ENCODE measurements at places on chromosomes 3 and 15.

- DNase-seq, result no peak
These were observed 24.8 kb upstream of the OXTR start for GRCh38 chr3:8794247-8794646.

DNA sequence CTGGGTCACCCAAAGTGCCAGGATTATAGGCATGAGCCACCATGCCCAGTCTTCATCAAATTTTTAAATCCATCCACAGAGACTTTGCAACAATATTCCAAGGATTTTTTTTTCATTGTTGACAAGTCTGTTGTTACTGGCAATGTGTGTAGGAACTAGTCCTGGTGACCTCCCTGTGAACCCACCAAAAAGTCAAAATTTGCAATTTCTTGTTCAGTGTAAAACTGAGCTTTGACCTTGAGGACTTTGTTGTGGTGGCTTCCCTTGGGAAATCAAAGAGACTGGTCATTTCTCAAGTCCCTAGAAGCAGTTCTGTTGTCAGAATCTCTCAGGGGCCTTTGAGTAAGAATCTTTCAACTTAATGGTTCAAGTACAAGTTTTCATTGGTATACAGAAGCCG, 36.9 kb upstream of the COL8A1 start:
- no peak for DNase-seq

GRCh38 chr3:14890476-14890875, 56.9 kb upstream of the NR2C2 start:
- no peak for DNase-seq

DNA sequence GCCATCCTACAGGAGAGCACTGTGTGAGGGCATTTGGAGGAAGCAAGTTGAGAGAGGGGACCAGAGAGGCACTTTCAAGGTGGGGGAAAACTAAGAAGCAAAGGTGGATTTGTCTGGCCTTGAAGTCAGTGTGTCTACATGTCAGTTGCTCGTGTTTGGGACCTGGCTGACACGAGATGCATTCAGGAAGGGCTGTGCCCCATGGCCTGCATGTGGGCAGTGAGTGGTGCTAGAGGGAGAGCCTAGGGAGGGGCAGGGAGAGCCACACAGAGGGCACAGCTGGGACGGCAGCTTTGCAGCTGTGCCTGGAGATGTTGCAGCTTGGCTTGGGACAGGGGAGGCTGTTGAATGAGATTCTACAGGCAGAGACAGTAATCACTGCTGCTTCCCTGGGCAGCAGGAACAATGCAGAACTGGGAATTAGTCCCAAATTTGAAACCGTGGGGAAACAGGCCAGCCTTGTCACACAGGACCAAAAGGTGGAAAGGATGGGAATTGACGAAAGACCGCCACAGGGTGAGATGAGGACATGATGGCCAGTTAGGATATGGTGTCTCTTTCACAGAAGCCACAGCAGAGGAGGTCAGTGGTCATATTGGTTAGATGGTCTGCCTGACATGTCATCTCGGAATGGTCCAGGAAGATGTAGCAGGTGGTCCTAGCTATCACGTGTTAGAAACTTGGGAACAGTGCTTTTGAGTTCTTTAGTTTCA, 10.0 kb downstream of the SEC61A1 start:
- DNase-seq, result no peak

DNA sequence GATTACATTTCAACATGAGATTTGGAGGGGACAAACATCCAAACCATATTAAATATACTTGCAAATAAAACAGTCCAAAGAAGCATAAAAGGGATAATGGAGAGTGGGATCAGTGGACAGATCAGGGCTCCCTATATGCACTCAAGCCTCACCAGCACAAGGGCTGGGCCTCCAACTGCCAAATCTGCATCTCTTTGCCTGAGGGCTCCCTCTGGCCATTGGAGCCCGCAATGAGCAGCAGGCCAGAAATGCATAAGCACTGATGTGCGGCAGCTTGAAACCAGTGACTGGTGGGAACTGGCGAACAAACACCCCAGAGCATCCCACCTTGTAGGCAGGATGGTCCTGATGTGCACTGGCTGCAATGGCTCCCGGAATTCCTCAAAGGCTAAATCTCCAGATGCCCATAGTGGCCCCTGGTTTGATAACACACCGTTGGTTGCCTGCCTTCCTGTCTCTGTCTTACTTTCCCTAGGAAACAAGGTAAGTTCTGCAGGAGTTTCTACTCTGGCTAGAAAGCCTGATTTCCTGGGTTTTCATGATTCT, 55.9 kb upstream of the POMGNT2 start:
- no peak for DNase-seq

DNA sequence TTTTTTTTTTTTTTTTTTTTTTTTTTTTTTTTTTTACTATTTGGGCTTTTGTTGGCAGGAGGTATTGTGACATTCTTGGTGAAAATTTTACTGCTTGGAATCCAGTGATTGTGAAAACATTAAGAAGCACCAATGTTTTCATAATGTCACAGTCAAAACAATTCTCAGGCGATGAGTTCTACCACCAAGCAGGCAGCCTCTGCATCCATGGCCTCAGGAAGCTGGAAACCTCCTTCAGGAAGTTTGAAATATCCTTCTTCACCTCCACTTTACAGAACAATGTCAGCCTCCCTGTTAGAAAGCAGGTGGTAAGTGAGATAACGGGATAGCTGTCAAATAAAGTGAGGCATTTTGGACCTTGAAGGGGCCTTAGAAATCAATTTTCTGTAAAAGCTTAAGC, 98.3 kb downstream of the MEX3B start:
- DNase-seq, result no peak

GRCh38 chr3:123766193-123767008, 117.7 kb downstream of the MYLK start:
- no peak for DNase-seq

DNA sequence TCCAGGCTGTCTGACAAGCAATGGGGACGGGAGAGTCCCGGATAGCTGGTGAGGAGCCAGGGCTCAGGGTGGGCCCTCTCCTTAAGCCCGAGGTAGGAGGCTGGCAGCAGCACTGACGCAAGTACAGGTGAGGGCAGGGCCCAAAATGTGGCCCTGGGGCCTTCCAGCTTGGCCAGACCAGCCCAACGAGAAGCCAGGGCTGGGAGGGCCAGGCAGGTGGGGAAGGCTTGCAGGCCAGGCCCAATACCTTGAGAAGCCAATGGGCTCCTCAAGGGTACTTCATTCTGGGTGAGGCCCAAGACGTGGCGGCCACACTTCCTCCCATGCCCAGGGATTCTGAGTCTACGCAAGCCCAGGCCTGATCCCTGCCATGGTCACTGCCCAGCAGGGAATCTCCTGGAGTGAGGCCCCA, 37.2 kb downstream of the AMOTL2 start:
- DNase-seq, result no peak

DNA sequence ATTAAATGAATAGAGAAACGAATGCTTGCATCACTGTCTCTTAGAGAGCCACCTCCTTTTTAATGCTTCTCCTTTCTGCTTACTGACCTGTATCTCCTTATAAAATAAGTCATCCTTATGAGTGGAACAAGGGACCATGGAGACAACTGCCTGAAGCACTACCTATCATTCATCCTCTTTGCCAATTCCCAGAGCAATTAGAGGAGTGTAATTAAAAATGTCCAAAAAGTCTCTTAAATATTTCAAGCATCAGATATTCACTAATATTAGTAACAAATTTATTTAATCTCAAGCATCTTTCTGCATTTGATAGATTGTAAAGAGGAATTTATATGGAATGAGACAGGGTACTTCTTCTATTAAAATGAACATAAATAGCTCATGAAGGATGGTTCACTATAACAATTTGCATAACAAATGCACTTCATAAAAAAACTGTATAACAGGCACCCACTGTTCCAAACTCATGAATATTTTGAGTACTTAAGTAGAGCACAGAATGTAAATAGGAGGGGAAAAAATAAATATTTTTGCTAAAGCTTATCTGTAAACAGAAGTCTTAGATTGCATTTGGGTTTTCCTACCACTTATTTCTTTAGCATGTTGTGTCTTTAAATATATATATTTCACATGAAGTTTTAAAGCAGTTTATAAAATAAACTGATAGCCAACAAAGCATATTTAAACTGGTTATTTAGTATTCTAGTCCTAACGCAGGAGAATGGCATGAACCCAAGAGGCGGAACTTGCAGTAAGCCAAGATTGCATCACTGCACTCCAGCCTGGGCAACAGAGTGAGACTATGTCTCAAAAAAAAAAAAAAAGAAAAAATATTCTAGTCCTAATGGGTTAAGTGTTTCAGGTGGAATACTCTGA, 269.3 kb downstream of the TBL1XR1 start:
- DNase-seq, result no peak

DNA sequence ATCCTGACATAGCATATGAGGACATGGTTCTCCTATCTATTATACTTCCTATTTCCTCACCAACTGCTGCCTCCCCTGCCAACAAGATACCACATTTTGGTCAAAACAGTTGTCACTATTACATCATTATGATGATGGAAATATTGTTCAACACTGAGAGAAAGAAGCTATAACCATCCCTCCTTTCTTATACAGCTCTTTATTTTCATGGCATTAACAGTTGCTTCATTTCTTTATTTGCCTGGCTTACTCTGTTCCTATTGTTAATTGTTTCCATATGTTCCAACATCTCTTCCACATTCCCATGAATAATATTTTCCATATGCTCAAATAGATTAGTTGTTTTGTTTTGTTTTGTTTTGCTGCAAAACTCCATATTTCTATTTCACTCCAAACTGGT, 40.8 kb upstream of the FILIP1L start:
- no peak for DNase-seq

DNA sequence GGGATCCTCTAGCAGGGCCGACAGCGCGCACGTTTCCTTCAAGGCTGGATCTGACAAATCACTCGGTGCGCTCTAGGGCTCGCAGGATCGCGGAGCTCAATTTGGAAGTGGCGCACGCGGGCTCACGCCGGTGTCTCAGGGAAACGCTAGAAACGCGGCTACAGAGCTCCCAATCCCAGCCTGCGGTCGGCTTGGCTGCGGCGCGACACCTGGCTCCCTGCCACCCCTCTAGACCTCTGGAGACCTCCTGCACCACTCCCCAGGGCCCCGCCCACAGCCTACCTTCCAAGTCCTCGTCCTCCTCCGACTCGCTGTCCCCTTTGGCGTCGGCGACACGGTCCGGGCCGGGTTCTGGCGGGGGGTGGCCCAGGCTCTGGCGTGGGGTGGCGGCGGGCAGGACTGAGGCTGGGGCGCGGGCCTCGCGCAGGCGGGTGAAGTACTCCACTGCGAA, 596 bp downstream of the PRKAR2A start:
- peak; percentile 16 for DNase-seq

DNA sequence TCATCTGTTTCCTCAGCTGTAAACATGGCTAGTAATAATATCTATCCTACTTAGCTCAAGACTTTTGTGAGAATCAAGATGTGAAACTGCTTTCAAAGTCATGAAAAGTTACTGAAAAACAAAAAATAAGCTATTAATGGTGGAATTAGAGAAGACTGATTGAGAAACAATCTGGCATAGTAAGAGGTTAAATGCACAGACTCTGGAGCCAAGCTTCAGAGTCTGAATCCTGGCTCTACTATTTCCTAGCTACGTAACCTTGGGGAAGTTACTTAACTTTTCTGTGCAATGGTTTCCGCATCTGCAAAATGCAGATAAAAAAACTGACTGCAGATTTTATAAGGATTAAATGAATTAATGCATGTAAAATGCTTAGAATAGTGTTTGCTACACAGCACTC, 28.8 kb downstream of the LRRFIP2 start:
- DNase-seq, result no peak

All from activated T-helper 1 cell treated with anti-CD3 and anti-CD28 coated beads, Interleukin-2, amount 50 U/mL, for 16 hours (primary cell).